ENCODE measurements at places on chromosomes 6 and 20. TPM values are rescaled to one million over a fixed set of nuclear protein-coding genes. Genes with fewer than 3 reads are reported as not detected.

Gene ZC3H12D
- total RNA-seq: 0.37 TPM

Gene GRM4
- total RNA-seq: under 0.01 TPM

Gene GHRH
- not detected for total RNA-seq

Gene ADA
- 11.1 TPM for total RNA-seq

Gene TMEM244
- total RNA-seq: 0.66 TPM

Gene CAPN11
- total RNA-seq: not detected

Gene NAPB
- 10.9 TPM for total RNA-seq

Gene SLPI
- total RNA-seq: not detected

Gene ERVFRD-1
- total RNA-seq: 0.12 TPM

Gene PDE7B
- total RNA-seq: 2.5 TPM

Gene OXT
- total RNA-seq: not detected

Gene WDR27
- total RNA-seq: 27.1 TPM

Gene HLA-DQB1
- total RNA-seq: not detected

Gene GPR63
- total RNA-seq: 0.44 TPM

Gene ANKRD60
- not detected for total RNA-seq

Gene OR2H1
- not detected for total RNA-seq

Gene TDRD6
- total RNA-seq: 0.12 TPM

Gene LCA5
- 6.7 TPM for total RNA-seq

Gene SLC17A9
- total RNA-seq: 16.6 TPM

Gene IDH3B
- 137 TPM for total RNA-seq

Gene NKAPL
- 1.9 TPM for total RNA-seq

Gene PACSIN1
- total RNA-seq: not detected

Gene TAGAP
- total RNA-seq: not detected

Gene CALHM6
- 0.89 TPM for total RNA-seq

Gene LSM2
- 48.9 TPM for total RNA-seq

Gene MAP3K7
- total RNA-seq: 41.5 TPM

Gene GGTLC1
- total RNA-seq: not detected

Gene PLCB4
- 2.1 TPM for total RNA-seq

Gene HSPA1L
- total RNA-seq: 0.89 TPM
